ENCODE measurements at places on chromosomes 2 and 18.
A peak's percentile ranks its signal among the peaks of the same experiment; 100 is the strongest.

DNA sequence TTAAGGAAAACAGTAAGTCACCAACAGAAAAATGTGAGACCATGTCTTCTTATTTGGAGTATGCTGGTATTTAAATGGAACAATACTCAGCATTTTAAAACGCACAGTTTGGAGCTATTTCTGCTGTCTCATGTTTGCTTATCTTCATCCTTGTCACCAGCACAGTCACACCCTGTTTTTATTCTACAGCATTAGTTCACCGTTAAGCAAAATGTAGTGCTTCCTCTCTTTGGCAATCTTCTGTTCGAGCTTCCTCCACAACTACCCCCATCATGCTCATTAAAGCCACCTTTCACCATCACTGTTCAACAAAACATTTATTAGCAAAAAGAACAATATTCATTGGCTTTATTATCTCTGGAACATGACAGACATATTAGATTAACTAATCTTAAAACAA, 64.0 kb downstream of the SLC40A1 start:
- DNase-seq = no peak

DNA sequence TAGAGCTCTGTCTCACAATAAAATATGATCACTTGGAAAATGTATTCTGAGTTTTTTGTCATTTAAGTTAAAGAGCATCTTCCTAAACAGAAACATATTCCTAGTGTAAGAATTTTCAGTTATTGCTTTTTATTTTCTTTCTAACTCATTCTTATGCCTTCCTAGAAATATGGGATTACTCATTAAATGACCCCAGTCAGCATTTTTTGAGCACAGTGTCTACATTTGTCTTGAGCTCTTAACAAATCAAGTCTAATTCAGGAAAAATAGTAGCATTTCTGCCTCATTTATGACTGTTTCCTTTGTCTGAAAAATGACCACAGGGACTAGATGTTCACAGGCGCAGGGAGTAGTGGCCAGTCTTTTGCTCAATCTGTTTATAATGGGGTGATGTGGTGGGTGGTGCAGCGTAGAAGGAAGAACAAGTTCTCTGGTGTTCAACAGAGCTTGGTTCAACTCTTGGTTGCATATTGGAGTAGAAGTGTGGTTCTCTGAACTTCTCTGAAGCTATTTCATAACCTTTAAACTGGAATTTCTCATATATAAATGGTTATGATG, 267.1 kb downstream of the CYRIA start:
- no peak for DNase-seq

DNA sequence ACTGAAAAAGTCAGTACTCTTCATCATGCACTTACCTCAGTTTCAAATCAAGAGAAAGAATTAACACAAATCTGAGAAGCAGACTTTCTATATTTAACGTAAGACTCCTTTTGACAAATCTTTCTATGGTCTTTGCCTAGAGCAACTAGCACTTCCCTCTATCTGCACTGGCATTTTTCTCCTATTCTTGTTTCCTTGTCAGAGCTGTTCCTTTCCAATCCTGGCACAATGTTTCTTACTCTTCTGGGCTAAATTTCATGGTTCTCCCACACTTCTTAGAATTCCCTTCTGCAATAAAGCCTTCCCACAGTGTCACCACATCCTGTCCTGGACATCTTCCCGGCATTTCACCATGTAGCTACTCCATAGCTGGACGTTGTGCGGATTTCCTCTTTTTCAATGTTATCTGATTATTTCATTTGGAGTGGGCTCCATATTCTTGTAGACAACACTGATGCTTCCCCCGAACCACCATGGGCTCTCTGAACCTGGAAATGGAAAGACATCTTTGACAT, 144.7 kb upstream of the CTNNA2 start:
- DNase-seq = no peak

- no peak for DNase-seq
Measured at GRCh38 chr2:232873909-232874641, 4.0 kb downstream of the SNORC start.

- no peak for DNase-seq
Measured at GRCh38 chr18:40534723-40535122, 1420.3 kb upstream of the PIK3C3 start.

DNA sequence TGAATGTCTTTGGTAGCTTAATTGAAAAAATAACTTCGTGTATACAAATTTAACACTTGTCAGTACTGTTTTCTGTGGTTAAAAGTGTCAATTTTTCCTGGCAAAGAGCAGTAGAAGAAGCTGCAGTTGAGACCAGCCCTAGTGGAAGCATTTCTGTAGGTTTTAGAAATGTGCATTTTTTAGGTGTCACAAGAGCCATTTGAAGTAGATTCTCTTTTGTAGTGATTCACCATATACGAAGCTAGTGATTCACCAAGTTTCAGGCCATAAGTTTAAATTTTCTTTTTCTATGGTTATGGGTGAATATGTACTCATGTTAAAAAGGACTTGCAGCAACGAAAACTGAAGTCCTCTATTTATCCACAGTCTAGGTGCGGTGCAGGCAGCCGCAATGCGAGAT, 4.2 kb downstream of the NABP1 start:
- DNase-seq = no peak

- DNase-seq = peak; percentile 9
Measured at GRCh38 chr2:166539340-166540162, 45.5 kb upstream of the SCN7A start.

DNA sequence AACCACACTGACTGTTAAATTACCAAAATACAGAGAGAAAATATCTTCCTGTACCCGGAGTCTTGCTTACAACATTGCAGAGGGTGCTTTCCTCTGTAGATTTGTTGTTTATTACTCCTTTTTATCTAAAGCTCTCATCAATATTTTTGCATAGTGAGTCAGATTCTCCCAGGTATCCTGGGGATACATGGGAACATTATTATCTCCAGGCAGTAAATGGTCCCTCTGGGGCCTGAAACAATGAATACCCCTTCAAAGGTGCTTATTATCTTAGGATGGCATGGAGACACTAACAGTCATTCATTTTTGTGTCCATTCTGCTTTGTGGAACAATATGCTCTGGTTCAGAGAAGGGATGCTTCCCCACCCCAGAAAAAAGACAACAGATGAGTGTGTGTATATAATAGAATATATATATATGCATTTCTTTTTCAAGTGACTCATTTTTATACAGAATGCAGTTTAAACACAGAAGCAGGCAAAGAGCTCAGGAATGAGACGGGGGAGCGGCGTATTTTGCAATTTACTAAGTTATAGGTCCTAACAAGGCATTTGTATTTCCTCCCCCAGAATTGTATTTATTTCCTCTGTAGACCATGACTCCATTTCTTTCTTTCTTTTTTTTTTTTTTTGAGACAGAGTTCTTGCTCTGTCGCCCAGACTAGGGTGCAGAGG, 424.8 kb upstream of the ZEB2 start:
- no peak for DNase-seq

GRCh38 chr2:177207101-177207500, 5.5 kb upstream of the HNRNPA3 start:
- no peak for DNase-seq

GRCh38 chr2:141570474-141571131, 560.2 kb downstream of the LRP1B start:
- DNase-seq = no peak

- no peak for DNase-seq
Measured at GRCh38 chr2:30277582-30277981, 46.2 kb downstream of the LBH start.

GRCh38 chr2:54535599-54536195, 79.6 kb downstream of the SPTBN1 start:
- no peak for DNase-seq

GRCh38 chr2:63817382-63817781, 24.3 kb upstream of the UGP2 start:
- no peak for DNase-seq

DNA sequence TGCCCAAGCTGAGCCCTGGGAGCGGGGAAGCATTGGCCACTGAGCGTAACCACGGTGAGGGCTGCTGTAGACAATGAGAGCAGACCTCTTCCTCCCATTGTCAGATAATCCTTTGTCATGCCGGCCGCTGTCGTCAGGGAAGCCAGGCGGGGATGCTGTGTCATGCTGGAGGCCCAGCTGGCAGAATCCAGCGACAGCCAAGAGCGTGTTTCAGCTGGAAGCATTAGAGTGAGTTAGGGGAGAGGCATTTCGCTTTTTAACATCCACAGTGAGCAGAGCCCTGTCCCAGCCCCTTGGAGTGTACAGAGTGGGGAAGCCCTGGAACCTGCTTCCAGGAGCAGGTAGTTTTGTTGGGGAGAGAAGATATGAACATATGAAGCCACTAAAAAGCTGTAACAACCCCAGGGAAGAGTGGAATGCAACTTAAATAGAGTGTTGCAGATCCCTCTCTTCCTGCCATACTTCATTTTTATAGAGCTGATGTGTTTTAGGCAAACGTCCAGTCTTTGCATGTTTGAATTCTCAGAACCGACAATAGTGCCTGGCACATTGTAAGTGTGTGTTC, 7.0 kb downstream of the CTIF start:
- DNase-seq = no peak

GRCh38 chr2:1631292-1632001, 112.9 kb downstream of the PXDN start:
- DNase-seq = no peak

- no peak for DNase-seq
Measured at GRCh38 chr2:19178175-19178574, 180.2 kb downstream of the OSR1 start.

- DNase-seq = no peak
Measured at GRCh38 chr18:35510076-35510651, 12.4 kb upstream of the INO80C start.

GRCh38 chr2:20415511-20415918, 31.4 kb upstream of the RHOB start:
- DNase-seq = no peak

DNA sequence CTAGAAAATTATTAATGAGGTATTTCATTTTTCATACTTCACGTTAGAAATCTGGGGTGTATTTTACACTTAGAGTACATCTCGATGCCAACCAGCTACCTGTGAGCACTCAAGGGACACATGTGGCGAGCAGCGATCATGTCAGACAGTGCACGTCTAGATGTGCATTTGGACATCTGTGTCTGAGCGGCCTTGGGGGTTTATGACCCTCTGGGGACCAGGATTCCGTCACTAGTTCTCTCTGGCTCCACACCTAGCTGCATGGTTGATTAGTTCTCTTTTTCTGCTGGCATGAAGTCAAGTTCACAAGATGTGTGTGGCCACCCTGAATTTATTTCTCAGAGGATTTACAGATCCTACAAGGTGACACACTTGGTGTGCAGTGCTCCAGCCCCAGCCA, 192.2 kb downstream of the TSN start:
- DNase-seq = no peak

- no peak for DNase-seq
Measured at GRCh38 chr18:79071037-79071436, 1.8 kb downstream of the ATP9B start.

- peak; percentile 80 for DNase-seq
Measured at GRCh38 chr2:237744613-237745249, 53.8 kb upstream of the RBM44 start.

GRCh38 chr2:31688282-31688681, 107.5 kb upstream of the SRD5A2 start:
- DNase-seq = no peak

DNA sequence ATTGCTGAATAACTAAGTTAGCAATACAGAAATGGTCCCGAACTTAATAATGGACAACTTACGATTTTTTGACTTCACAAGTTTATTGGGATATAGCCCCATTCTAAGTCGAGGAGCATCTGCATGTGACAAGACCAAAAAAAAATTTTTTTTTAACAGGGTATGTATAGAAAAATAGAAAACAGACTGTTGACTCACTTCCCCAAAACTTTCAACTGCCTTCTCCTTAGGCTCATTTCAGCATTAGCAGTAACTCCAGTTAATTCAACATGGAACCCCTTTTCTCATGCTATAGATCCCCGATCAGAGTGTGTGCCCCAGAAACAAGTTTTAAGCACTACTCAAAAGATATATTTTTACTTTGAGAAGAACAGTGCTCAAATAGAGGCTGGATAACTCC, 5.4 kb downstream of the CD302 start:
- DNase-seq = no peak

DNA sequence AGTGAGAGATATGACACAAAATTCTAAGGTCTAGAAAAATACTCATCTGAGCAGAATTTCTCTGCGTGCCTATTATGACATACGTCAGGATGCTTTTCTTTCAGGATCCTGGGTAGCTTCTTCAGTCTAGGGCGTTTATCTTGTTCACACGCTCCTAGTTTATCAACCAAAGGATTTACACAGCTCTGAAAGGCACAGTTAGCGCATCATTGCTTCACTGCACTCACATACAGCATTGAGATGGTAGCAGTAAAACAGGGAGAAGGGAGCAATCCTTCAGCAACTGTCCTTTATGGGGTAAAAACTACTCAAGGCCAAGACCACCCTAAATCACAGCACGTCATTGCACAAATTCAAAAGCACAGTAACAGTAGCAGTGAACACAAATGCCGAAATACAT, 222.8 kb downstream of the SUCLG1 start:
- DNase-seq = no peak

- no peak for DNase-seq
Measured at GRCh38 chr2:201937343-201937742, 96.3 kb upstream of the FZD7 start.

DNA sequence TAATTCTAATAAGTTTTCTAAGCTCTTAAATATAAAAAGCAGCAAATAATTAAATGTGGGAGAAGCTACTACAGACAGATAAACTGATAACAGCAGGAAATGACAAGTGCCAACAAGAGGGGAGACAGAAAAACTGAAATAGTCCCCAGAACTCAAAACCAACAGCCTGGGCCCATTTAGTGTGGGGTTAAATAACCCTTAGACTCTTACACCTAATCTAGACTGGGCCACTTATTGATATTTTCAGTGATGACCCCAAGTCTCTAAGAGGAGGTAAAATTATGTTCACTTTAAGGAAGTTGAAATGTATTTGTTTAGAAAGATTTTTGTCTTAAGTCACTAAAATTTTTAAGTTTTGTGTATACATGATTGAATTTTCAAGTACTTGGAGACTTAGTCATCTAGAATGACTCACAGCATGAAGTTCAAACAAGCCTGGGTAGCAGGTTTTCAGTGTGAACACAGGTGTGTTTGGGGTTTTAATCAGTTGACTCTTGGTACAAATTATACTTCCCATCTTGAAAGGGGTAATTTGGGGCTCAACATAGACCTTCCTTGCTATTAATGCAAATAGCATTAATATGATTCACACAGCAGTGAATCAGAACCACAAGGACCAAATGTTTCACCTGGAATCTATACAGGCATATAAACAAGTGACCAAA, 54.9 kb upstream of the MYO3B start:
- DNase-seq = no peak

DNA sequence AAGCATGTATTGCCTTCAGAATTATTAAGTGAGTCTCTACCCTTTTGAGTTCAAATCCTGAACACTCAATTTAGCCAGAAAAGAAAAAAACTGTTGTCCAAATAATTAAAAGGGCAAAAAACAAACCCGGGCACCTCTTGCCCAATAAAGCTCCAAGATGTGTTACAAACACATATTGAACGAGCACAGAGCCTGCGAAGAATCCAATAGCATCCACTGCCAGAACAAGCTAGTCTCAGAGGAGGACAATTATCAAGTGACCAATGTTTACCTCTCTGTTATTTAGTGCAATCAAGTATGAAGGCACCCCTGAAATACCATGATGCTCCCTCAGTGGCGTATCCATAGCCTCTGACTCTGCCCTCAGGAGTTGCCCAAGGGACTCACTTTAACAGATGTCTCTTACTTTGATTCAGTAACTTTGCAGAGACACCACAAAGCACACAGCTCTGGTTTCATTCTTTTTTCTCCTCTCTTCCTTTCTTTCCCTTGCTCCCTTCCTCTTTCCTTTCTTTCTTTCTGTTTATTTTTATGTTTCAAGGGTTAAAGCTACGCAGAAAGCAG, 93.5 kb upstream of the SPATS2L start:
- DNase-seq = no peak
